ENCODE measurements at places on chromosomes 6 and 20. TPM values are rescaled to one million over a fixed set of nuclear protein-coding genes. Genes with fewer than 3 reads are reported as not detected.

MRS2 gene
- total RNA-seq = 27.5 TPM

TMEM14C gene
- total RNA-seq = 208 TPM

MAS1 gene
- total RNA-seq = not detected

ADGRF4 gene
- total RNA-seq = not detected

KCNQ5 gene
- 3.6 TPM for total RNA-seq

- H3K4me3 ChIP-seq = no peak overlapping the region
- no peaks in the 10 kb centered on the region for H3K27me3 ChIP-seq
- no peak overlapping the region for H3K27ac ChIP-seq
- H3K4me1 ChIP-seq = no peaks in the 10 kb centered on the region
Measured at GRCh38 chr20:20791664-20792568, 79.5 kb upstream of the RALGAPA2 start.

DNA sequence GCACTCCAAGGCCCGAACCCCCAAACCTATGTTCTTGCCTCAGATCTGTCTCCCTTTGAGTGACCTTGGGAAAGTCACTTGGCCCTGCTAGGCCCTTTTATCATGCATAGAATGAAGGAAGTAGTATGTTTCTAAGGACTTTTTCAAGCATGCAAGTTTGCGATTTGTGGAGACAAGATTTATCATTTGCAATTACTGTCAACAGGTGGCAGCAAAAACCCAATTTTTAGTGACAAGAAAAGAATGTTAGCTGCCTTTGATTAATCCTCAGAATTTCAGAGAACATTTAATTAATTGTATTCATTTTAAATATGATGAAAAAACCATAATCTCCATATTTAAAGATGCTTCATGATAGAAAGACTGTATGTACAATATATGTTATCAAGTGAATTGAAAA, 28.3 kb upstream of the PREP start:
- no peaks in the 10 kb centered on the region for H3K27me3 ChIP-seq
- H3K4me3 ChIP-seq = no peak overlapping the region
- no peak overlapping the region for H3K27ac ChIP-seq
- H3K36me3 ChIP-seq = no peaks in the 10 kb centered on the region

DNA sequence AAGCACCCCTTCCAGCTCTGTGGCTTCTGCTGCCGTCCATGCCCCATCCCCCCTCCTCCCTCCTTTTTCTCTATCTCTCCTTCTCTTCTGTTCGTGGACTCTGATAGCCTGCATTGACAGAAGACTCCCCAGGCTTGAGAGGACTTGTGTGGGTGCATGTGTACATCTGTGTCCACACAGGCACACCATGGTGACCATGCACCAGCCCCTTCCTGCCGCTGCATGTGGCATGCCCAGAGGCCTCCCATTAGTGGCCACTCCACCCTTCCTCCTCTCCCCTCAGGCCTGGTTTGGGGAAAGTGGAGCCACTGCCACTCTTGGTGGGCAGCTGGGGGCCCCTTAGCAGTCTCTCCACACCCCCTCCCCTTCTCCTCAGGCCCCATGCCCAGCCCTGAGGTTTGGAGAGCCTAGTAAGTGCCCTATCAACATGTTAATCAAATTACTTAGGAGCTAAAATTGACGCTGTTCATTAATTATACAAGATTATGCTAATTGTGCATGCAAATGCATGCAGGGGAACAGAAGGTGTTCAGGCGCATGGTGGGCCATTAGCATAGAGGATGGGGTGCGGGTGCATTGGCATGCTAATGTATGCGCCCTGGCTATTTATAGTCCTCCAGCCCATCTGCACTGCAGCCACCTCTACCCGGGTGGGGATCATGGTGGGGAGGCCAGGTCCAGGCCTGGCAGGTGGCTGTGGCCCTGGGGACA, 45.9 kb downstream of the EBF4 start:
- H3K27ac ChIP-seq = no peak overlapping the region
- no peak for DNase-seq
- H3K4me3 ChIP-seq = no peak overlapping the region
- H3K27me3 ChIP-seq = no peaks in the 10 kb centered on the region
- H3K4me1 ChIP-seq = no peaks in the 10 kb centered on the region
- no peaks in the 10 kb centered on the region for H3K36me3 ChIP-seq

DNA sequence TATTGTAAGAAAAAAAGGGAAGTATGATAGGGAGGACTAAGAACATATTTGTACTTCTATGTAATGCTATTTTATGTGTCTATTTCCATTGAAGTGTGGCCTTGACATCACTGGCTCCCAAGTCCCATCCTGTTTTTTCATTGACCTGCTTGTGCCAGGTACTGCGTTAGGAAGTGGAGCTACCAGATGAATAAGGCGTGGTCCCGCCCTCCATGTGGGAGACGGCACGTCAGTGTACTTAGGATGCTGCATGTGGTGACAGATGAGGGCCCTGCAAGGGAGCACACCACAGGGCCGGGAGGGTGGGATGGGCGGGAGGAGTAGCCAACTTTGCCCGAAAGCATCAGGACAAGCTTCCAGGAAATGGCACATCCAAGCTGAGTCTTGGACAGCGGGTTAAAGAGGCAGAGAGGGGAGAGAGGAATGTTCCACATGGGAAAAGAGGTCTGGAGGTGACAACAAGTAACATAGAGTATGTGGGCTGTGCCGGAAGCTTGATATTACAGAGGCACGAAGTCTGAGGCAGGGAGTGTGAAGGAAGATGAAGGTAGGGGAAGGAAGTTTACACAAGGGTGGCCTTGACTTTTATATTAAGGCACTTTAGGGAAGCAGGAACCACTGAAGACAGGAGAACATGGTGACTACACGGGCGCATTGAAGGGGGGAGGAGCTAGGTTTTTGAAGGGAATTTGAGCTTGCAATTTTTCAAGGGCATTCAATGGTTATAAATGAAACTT, 140.6 kb downstream of the MTHFD1L start:
- no peak overlapping the region for H3K4me3 ChIP-seq
- H3K36me3 ChIP-seq = no peaks in the 10 kb centered on the region
- no peaks in the 10 kb centered on the region for H3K4me1 ChIP-seq
- no peak for DNase-seq

DNA sequence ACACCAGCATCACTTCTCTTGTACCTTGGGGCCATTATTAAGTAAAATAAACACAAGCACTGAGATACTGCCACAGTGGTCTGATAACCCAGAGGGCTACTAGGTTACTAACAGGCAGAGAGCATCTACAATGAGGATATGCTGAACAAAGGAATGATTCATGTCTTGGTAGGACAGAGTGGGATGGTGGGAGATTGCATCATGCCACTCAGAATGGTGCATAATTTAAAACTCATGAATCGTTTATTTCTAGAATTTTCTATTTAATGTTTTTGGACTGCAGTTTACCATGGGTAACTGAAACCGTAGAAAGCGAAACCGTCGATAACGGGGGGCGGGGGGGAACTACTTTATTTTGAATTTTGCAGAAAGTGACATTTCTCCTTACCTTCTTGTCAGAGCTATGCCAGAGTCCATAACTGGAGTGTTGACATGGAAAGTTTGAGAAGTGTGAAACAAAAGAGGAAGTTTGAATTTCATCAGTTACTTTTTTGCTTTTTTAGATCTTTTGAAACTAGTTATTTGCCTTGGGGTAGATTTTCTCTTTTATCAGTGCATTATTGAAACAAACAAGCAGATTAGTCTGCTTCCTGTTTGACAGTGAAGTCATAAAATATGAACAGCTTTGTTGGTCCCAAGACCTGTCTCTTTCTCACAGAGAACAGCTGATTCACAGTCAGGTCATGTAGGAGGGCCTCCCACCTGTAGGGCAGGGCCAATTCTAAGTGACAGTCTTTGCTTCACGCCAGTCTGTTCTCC, 124.9 kb downstream of the KLHL32 start:
- no peak overlapping the region for H3K4me3 ChIP-seq
- no peaks in the 10 kb centered on the region for H3K4me1 ChIP-seq
- H3K36me3 ChIP-seq = no peaks in the 10 kb centered on the region
- no peaks in the 10 kb centered on the region for H3K27me3 ChIP-seq
- H3K27ac ChIP-seq = no peak overlapping the region
- DNase-seq = no peak

- no peak overlapping the region for H3K4me3 ChIP-seq
- DNase-seq = no peak
- no peaks in the 10 kb centered on the region for H3K4me1 ChIP-seq
- no peaks in the 10 kb centered on the region for H3K27me3 ChIP-seq
Measured at GRCh38 chr6:96058082-96058481, 42.3 kb downstream of the FUT9 start.

DNA sequence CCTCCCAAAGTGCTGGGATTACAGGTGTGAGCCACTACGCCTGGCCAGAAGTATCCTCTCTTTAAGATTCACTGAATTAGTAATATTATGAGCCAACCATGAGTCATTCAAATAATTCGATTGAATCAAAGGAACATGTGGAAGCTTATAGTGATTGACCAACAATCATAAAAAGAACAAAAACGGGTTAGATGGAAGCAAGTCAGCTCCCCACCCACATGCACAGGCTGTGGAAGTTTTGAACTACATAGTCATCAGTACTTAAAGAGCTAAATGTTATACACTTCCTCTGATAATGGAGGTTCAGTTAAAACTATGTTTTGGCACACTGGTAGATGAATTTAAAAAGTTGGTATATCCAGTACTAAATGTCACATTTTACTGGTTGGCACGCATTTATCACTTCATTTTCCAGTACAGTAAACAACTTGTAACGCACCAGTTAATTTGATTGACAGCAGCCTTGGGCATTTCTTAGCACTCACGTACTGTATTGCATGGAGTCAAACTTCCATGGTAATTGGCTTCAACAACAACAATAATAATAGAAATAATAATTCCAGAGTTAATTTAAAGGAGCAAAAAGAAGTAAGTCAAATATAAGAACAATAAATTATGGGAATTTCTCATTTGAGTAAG, 1107.3 kb upstream of the MAP3K7 start:
- no peak overlapping the region for H3K4me3 ChIP-seq
- no peak overlapping the region for H3K27ac ChIP-seq
- no peaks in the 10 kb centered on the region for H3K4me1 ChIP-seq
- no peak for DNase-seq
- H3K27me3 ChIP-seq = no peaks in the 10 kb centered on the region
- H3K36me3 ChIP-seq = no peaks in the 10 kb centered on the region

GRCh38 chr6:37552267-37552666, 52.6 kb upstream of the CCDC167 start:
- H3K27ac ChIP-seq = no peak overlapping the region
- no peak overlapping the region for H3K4me3 ChIP-seq
- H3K36me3 ChIP-seq = no peaks in the 10 kb centered on the region
- H3K27me3 ChIP-seq = no peaks in the 10 kb centered on the region
- DNase-seq = no peak

DNA sequence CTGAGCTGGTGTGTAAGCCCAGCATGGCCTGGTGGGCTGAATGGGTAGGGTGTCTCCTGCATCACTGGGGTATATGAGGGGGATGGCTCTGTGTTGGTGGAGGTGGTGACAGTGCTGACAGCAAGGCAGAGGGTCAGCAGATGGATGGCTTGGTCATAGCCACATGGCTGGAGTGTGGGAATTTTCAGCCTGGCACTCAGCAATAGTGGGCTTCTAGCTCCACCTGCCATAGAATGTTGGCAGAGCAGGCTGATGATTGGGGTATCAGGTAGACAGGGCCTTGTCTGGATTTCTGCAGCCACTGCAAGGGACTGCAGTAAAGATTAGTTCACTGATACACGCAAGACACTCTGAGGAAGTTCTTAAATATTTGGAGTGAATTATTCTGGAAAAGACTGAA, 137.5 kb upstream of the BACH2 start:
- no peaks in the 10 kb centered on the region for H3K27me3 ChIP-seq
- no peaks in the 10 kb centered on the region for H3K4me1 ChIP-seq
- no peaks in the 10 kb centered on the region for H3K36me3 ChIP-seq
- no peak overlapping the region for H3K4me3 ChIP-seq
- DNase-seq = no peak

- no peak overlapping the region for H3K27ac ChIP-seq
- DNase-seq = no peak
- H3K4me1 ChIP-seq = no peaks in the 10 kb centered on the region
- no peaks in the 10 kb centered on the region for H3K27me3 ChIP-seq
- no peak overlapping the region for H3K4me3 ChIP-seq
Measured at GRCh38 chr6:77774457-77774856, 121.6 kb downstream of the MEI4 start.

DNA sequence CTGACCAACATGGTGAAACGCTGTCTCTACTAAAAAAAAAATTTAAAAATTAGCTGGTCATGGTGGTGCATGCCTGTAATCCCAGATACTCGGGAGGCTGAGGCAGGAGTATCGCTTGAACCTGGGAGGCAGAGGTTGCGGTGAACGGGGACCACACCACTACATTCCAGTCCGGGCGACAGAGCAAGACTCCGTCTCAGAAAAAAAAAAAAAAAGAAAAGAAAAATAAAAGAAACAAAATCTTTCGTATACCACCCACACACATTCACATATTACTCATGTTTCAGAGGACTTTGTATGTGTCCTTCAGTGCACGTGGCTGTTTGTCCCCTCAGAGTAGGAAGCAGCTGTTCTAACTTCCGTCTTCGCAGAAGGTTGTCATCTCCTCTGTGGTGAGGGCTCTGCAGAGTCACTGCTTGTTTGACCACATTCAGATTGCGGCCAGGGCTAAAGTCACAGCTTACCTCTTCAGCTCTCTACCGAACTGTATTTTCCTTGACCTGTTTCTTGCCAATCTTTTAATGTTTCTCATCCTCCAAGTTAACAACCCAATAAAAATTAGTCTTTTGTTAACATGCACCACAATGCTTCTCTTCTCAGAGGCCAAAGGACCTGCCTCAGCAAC, 36.6 kb upstream of the HIVEP1 start:
- no peaks in the 10 kb centered on the region for H3K36me3 ChIP-seq
- H3K27me3 ChIP-seq = no peaks in the 10 kb centered on the region
- H3K4me1 ChIP-seq = no peaks in the 10 kb centered on the region
- H3K27ac ChIP-seq = no peak overlapping the region
- H3K4me3 ChIP-seq = no peak overlapping the region

DNA sequence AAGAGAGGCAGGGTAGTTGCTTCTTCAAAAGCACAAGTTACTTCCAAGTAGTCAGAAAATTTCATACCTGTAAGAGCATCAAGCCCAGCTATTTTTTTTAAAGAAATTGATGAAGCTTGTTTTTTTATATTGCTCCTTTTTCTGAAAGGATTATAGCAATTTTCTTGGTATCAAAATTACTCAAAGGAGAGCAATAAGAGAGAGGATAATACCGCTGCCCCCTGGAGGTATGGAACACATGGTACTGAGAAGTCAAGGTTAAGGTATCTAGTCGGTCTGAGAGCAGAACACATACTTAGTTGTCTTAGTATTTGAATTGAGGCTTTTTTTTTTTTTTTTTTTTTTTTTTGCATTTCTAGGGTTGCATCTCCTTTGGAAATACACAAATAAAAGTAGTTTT, 59.4 kb downstream of the ADGRF5 start:
- no peaks in the 10 kb centered on the region for H3K4me1 ChIP-seq
- H3K27ac ChIP-seq = no peak overlapping the region
- H3K4me3 ChIP-seq = no peak overlapping the region
- DNase-seq = no peak
